Eye (tissue), 1 donor: ENCODE measurements at places on chromosomes 7 and 10.

DNA sequence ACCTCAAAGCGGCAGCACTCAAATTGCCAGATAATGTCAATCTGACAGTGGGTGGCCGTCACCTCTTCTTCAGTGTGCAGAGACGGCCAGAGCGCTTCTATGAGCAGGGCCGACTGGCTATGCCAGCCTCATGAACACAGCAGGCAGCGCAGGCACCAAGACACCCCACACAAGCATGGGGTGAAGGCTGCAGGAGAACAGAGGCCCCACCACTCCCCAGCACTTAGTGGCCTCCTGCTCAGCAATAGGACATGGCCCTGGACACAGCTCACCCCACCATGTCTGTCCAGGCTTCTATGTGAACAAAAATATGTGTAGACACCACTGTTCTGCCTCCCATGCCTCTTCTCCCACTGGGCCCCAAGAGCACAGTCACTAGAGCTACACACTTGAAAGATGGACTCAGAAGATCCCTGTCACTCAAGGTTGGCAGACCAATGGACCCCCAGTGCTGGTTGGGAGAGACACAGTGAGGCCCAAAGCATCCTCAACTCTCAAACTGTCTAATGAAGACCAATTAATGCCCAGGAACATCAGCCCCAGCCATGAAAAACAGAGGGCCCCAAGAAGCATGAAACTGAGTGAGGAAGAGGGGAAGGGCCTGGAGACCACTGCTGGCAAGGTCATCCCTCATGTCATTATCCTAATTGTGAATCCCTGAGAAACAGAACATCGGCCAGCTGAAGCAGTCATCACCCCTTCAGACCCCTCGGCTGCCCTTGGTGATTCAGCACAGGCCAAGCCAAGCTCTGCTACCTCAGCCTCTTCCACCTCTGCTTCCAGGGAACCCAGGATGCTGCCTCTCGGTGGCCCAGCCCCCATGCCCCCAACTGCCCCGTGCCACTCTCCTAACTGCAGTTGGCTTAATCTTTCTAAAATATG is 77.7 kb downstream of the GRID1 start:
- DNase-seq = no peak

DNA sequence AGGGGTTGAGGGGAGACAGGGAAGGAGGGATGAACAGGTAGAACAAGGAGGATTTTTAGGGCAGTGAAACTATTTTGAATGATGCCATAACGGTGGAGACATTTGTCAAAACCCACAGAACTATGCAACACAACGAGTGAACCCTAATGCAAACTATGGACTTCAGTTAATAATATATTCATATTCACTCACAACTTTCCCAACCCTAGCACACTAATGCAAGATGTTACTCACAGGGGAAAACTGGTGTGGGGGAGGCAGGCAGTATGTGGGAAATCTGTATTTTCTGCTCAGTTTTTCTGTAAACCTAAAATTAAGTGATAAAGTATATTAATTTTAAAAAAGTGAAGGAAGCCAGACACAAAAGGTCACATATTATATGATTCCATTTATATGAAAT is 17.3 kb downstream of the GNA12 start:
- DNase-seq = no peak

DNA sequence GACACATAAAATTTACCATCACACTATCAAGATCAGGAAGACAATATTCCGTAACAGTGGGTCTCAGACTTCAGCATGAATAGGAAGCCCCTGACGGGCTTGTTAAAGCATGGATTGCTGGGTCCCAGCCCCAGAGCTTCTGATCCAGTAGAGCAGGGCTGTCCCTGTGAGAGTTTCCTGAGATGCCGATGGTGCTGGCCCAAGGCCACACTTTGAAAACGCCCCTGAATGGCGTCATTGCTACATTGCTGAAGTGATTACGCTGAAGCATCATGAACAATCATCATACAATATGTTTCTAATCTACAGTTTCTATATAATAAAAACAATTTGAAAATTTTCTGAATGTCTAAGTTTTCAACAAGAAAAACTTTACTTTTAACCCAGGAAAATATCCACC is 38.0 kb upstream of the TMEM72 start:
- DNase-seq = peak; percentile 67

- no peak for DNase-seq
These were observed 34.7 kb downstream of the IMMP2L start for GRCh38 chr7:111527545-111527944.

DNA sequence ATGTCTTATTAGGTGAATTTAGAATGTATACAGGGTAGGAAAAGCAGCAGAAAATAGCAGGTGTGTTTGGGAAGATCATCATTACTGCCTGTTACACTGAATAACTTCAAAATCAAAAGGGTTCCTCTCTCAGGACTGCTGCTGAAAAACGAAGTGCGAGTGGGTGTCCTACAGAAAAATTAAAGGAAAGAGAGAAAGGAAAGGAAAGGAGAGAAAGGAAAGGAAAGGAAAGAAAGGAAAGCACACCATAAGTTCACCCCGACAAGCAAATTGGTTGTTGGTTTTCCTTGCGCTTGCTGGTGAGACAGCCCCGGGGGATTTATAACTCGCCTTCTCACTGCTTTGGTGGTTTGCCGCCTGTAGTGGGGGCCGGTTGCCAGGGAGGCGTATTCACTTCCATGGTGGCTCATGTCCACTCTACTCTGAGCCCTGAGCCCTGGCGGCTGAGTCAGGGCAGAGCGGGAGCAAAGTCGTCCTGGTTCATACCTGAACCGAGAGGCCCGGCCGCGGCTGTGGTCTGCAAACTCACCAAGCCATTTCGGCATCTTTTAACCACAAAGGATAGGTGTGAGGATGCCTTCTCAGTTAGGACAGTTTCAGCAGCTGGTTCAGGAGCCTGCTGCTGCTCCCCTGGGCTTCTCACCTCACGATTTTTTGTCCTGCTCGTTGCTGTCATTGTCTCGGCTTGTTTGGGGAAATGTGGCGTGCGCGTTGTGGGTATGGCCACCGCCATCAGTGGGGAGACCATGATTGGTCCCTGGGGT is 26.1 kb downstream of the INPP5A start:
- no peak for DNase-seq

DNA sequence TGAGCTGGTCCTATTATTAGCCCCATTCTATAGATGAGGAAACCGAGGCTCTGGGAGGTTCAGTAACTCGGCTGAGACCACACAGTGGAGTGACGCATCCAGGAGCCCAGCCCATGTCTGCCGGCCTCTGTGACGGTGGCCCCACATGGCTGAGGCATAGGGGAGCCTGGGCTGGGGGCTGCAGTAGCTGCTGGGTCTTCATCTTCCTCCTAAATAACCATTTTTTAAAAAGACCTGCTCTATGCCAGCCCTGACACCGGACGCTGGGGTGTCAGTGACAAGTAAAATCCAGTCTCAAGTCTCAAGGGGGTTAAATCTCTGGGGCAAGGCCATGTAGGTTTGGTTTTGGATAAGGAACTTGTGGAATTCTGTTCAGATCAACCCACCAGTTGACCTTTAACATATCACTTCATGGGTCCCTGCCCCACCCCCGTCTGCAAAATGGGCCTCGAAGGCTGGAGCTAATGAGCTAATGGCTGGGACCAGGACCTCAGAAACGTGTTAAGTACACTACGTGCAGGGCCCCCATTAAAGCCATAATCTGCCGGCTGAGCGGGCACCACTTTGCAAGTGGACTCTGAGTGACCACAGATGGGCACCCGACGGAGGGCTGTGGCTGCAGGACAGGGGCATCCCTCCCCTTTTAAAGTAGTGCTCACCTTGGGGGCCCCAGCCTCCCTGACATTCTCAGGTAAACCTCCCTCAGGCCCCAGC is 136.5 kb upstream of the UNC5B start:
- DNase-seq = no peak

DNA sequence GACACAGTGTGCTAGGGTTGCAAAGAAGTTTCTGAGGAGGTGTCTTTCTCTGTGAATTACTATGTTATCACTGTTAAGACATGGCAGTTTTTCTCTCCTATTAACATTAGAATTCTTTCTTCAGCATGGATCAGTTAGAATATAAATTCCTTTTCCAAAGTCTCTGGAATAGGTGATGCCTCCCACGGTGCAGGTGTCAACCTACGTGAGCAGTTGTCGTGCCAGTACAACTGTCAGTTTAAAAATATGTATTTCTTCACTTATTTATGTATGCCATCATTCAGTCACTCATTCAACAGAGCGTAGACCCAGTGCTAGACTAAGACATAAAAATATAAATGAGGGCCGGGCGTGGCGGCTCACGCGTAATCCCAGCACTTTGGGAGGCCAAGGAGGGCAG is 83.5 kb downstream of the TACC2 start:
- DNase-seq = no peak

DNA sequence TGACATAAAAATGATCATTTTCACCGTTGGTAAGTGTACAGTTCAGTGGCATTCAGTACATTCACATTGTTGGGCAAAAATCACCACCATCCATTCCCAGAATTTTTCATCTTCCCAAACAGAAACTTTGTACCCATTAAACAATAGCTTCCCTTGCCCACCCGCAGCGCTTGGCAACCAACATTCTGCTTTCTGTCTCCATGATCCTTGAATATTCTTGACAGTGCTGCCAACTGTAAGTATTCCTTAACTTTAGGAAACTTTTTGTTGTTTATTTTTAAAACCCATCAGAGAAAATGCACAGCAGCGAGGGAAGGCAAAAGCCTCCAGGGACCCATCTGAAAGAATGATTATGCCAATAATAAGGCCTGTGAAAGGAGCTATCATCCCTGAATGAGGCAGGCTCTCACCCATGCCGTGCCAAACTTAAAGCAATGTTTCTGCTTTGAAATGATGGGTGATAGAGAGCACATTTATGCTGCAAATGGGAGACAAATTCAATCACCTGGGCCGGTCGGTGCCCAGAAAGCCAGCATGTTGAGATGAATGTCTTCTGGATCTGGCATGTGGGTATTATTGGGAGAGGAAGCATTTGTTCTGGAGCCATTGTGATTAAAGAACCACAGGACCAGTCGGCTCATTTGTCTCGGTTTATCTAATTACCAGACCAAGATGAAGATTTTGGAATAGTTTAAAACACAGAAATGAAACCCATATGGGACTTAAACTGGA is 202.1 kb upstream of the NPVF start:
- DNase-seq = no peak

DNA sequence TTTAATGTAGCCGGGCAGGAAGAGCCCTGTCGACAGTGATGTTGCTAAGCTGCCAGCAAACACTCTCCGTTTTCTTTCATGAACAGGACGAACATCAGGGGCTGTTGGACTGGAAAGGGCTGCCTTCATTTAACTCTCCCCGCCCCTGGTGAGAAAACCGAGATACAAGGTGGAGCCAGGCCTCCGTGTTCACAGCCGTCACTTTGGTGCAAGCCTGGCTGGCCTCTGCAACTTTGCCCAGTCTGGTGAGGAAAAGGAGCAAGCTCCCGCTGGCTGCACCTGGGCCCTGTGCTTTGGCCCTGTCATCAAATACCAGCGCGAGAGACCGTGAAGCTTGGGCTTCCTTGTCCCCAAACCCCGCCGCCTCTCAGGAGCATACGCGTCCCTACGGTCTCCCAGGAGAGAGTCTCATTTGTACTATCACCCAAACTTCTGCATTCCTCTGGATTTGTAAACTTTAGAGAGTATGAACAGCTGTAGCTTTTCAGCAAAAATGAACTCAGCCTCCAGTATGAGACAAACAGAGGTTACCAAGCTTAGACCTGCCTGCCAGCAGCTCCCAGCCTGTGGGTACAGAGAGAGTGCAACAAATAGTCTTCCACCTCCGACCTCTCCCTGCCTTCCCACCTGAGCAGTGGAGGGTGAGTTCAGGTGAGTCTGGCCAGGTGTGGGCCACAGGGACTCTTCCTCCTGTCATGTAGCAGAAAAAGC is 445.3 kb upstream of the MGMT start:
- peak; percentile 75 for DNase-seq

GRCh38 chr7:98968621-98969020 is 90.3 kb downstream of the TRRAP start:
- DNase-seq = no peak

GRCh38 chr10:107545717-107546116 is 381.2 kb upstream of the SORCS1 start:
- no peak for DNase-seq

DNA sequence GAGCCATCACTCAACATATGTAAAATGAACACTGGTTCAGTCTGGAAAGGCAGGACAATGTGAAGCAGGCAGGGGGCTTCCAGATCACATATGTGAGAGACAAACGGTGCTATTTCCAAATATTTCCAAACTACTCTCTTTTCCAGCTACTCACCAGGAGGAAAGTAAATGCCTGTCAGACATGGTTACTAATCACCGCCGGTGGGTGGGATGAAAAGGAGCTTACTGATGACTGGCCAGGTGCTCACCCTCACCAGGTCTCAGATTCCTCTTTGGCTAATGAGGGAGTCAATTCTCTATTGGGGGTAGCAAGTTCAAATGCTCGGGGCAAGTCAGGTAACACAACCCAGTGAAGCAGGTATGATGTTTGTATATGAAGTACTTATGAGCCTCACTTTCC is 9.7 kb upstream of the MSMB start:
- DNase-seq = no peak

DNA sequence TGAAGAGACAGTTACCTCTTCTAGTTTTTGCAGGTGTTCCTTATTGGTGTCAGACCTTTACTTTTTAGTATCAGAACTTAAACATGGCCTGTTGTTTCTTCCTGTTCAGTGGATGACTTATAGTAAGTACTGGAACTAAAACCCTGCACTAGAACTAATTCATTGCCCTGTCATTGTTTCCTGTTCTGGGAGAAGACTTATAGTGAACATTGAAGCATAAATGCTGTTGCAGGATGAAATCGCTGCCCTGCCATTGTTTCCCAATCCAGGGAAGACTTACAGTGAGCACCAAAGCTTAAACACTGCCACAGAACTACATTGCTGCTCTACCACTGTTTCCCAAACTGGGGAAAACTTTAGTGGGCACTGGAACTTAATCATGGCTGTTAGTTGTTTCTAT is 13.1 kb downstream of the IPMK start:
- no peak for DNase-seq

- peak; percentile 87 for DNase-seq
These were observed 142.4 kb downstream of the CUBN start for GRCh38 chr10:16987206-16987621.

GRCh38 chr7:11714205-11714604 is 117.8 kb downstream of the THSD7A start:
- no peak for DNase-seq

DNA sequence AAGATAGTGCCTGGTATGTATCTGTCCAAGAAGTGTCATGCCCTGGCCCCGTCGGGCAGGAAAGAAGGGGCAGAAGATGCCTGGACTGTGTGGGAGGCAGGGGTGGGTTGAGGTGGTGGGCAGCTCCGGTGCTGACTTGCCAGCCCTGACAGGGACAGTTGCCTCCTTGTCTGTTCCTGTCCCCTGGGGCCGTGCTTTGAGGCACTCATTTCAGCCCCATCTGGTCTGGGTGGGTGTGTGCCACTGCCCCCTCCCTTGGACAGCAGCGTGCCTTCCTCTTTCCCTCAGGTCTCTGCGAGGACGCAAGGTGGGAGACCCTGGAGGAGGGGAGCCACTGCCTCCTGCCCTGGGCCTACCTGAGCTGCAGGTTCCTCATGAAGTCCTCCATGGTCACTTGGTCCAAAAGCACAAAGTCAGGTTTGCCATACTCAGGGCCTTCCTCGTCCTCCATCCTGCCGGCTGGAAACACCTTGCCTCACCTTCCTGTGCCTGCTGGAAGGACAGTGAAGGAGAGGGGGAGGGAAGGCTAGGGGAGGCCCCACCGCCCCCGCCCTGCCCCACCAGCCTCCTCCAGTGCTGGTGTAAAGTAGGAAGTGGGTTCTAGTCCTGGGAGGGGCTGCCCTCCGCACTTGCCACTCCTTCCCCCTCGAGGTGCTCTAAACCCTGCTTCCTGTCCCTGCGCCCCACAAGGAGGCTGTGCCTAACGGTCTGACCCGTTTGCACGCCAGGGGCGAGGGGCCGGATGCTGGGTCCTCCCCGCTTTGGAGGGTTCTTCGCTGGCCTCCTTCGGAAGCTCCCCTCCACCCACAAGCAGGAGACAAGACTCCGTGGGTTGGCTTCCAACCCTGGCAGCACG is at the start of gene MYO1G:
TSS of gene MYO1G (minus strand) at position 505 of the 856 bp plus-strand sequence. CDS start at position 451, 54 bp downstream.
- no peak for DNase-seq
